ENCODE measurements at places on chromosomes 6 and 20.

- DNase-seq = no peak
Observed at GRCh38 chr20:951384-952169, 35.4 kb upstream of the ANGPT4 start.

- DNase-seq = no peak
Observed at GRCh38 chr6:134308800-134309199, 9.1 kb downstream of the SGK1 start.

GRCh38 chr20:9440892-9441291, 73.5 kb upstream of the LAMP5 start:
- no peak for DNase-seq

DNA sequence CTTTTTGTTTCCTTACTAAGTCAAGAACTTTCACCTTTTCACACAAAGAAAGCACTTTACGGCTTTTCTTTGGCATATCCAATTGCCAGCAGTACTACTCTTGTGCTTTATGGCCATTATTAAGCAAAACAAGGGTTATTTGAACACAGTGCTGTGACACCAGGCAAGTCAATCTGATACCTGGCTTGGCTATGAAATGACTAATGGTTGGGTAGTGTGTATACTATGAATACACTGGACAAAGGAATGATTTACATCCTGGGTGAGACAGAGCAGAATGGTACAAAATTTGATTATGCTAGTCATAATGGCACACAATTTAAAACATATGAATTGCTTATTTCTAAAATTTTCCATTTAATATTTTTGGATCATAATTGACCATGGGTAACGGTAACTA, 22.1 kb upstream of the ADGRF1 start:
- DNase-seq = no peak

DNA sequence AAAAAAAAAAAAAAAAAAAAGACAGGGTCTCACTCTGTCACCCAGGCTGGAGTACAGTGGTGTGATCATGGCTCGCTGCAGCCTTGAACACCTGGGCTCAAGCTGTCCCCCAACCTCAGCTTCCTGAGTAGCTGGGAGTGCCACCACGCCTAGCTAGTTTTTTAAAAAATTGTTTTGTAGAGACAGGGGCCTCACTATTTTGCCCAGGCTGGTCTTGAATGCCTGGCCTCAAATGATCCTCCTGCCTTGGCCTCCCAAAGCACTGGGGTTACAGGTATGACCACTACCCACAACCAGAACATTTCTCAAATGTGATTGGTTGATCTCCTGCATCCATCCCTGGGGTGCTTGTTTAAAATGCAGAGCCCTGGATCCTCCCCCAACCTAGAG, 5.6 kb upstream of the RBCK1 start:
- DNase-seq = no peak

- DNase-seq = no peak
Observed at GRCh38 chr6:27575594-27576361, 102.9 kb upstream of the ZNF184 start.
